ENCODE measurements at places on chromosomes 16 and 17.

GRCh38 chr17:19578545-19578944, 44.9 kb downstream of the SLC47A1 start:
- DNase-seq, result no peak

DNA sequence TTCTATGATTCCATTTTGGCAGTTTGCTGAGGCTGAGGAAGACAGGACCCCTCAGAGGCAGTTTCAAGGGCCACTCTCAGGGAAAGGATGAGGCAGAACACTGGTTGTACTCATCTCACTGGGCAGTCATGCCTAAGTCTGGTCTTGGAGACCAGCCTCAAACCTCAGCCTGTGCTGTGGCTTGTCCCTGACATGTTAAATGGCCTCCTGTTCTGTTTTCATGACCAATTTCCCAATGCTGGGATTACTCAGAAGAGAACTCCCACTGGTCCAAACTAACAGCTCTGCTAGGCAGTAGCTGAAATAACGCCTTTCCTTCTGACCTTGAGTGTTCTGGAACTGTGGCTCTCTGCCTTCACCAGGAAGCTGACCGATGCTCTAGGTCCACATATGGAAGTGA, 8.4 kb upstream of the SPDYE4 start:
- no peak for DNase-seq

DNA sequence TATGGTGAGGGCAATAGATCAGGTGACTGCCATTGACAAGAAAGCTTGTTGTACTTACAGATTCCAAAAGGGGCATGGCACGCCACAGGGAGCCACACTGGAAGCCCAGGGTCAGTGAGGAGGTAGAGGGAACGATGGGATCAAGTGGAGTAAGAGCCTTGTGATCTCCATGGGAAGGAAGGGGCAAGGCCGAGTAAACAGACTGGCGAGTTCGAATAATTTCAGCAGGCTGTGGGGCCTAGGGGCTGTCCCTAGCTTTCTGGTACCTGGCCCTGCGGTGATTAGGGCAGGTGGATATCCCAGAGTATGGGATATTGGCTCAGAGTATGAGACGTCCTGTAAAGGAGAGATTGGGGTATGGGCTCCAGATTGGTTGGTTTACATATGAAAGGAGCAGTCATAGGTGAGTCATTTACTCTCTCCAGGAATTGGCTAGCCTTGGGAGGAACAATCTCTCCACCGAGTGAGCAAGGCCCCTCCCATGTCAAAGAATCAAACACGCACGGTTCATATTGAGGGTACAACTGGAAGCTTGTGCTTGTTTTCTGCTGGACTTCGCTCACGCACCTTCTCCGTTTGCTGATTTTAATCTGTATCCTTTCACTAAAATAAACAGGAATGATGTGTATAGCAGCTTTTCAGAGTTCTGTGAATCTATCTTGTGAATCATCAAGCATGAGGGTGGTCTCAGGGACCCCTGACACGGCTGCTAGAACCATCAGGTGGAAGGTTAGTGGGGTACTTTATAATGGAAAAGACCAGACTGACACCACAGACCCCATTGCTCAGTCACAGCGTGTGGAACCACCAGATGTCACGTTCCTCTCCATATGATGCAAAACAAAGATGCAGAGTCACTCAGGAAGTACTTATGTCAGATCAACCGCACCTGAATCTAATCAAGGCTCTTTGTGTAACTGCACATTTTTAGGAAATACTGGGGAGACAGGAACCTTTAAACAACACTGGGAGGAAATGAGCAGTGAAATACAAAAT, 27.9 kb downstream of the GABARAPL2 start:
- peak; percentile 30 for DNase-seq

GRCh38 chr17:79294459-79295071, 219.9 kb downstream of the ENGASE start:
- no peak for DNase-seq

DNA sequence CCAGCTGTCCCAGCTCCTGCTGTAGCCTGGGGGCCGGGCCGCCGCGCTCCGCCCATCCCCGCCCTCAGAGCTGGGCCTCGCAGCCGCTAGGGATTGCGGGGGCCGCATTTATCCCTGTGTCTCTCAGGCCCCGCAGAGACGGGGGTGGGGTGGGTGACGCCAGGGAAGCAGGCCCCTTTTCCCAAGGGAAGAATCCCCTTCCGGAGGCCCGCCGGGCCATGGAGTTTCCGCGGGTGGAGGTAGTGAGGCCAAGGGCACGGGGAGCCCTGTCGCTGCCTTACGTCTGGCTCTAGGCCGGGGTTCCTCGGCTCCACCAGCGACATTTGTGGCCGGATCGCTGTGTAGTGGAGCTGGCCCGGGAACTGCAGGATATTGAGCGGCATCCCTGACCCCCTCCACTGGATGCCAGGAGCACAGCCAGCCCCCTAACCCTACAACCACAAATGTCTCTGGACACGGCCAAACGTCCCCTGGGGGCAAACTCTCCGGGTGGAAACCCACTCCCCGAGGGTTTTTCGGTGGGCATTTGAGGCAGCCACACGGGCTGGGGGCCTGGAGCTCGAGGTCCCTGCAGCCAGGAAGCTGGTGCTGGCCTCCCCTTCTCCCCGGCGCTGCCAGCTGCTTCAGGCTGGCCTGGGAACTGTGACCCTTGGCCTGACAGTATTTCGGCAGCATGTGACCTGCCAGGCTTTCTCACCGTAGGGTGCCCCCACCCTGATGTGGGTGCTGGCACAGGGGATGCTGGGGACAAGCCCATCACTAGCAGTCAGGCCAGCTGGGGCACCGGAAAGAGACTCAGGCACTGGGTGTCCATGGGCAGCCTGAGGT, 12.0 kb upstream of the CD300A start:
- peak; percentile 22 for DNase-seq

GRCh38 chr16:30948667-30949649, at the start of gene ORAI3:
TSS of gene ORAI3 (plus strand) at chr16:30949068. CDS start at chr16:30949290, 222 bp downstream.
- no peak for DNase-seq
